Endothelial cell of coronary artery (primary cell): ENCODE measurements at places on chromosomes 13 and 19. TPM values are rescaled to one million over a fixed set of nuclear protein-coding genes. Genes with fewer than 3 reads are reported as not detected.

The CPB2 gene
- not detected in 2 replicates for total RNA-seq

The FKRP gene
- total RNA-seq, result 10.6 and 17.0 TPM in 2 replicates

The FGF21 gene
- total RNA-seq, result not detected in 2 replicates

The LIG1 gene
- total RNA-seq, result 22.6 and 51.4 TPM in 2 replicates

The MYDGF gene
- total RNA-seq, result 204 and 226 TPM in 2 replicates

The THSD8 gene
- not detected in 2 replicates for total RNA-seq

The CGB8 gene
- total RNA-seq, result not detected in 2 replicates

The GFY gene
- total RNA-seq, result not detected in 2 replicates

The ZNF440 gene
- 6.9 and 8.6 TPM in 2 replicates for total RNA-seq

The KCNN4 gene
- 0.90 and 4.1 TPM in 2 replicates for total RNA-seq

The KIR2DL1 gene
- total RNA-seq, result not detected in 2 replicates
